Thymus (tissue), 14 donors: ENCODE measurements at places on chromosomes 5 and 9. TPM values are rescaled to one million over a fixed set of nuclear protein-coding genes. Genes with fewer than 3 reads are reported as not detected.

Gene SLC6A3
- 0.33 TPM for total RNA-seq

Gene GPSM1
- total RNA-seq = 6.1 TPM

Gene DCANP1
- 1.4 TPM for total RNA-seq

Gene HK3
- 3.2 TPM for total RNA-seq

Gene ARSI
- total RNA-seq = 0.76 TPM

Gene MYOT
- 0.33 TPM for total RNA-seq

- no peak overlapping the region for H3K4me3 ChIP-seq
- no peaks in the 10 kb centered on the region for H3K36me3 ChIP-seq
- H3K27ac ChIP-seq = no peak overlapping the region
- DNase-seq = no peak
Measured at GRCh38 chr9:26321935-26322334, 570.7 kb downstream of the CAAP1 start.

DNA sequence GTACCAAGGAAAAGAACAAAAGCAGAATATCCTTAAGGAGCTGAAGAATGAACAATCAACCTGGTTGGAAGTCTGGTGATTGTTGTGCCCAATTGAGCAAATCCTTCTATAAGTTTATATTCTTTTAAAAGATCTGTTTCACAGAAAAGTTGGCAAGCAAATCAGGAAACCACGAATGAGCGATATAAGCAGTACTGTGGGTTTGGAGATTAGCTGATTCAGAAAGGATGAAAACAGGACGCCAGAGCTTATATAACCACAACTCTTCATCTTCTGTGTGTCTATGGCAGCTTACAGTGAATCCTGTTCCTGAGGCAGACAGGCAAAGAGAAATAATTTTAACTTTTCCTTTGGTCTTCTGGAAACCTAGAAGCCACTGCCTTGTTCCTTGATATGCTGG is 61.7 kb downstream of the SLC38A9 start:
- H3K36me3 ChIP-seq = peaks cover 11% of the 10 kb centered on the region
- H3K4me1 ChIP-seq = no peaks in the 10 kb centered on the region
- H3K27ac ChIP-seq = no peak overlapping the region
- H3K27me3 ChIP-seq = no peaks in the 10 kb centered on the region
- DNase-seq = no peak

DNA sequence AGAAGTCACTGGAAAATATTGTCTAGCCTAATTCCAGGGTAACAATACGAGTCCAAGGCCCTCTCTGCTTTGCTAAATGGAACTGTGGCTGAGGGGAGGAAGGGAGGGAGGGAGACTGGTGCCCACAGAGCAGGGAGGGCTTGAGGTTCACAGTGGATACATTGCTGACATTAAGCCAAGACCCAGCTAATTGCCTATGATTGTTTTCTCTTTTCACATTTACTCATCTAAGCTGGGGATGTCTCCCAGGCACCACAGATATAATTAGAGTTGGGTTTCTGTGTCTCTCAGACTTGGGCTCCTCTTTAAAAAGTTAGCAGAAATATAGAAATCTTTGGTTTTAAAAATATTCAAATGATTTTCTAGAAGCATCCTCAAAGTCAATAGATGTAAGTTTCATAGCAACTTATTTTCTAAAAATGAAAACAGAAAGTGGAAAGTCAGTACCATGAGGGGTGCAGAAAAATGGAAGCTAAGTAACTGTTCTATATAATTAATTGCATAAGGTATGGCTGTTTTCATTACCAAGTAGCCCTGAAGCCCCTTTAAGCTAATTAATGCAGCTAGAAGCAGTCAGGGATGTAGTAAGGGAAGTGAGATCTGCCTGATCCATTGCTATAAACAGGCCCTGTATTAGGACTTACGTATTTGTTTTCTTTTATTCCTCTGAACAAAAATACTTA is 259.8 kb downstream of the NDUFS4 start:
- H3K4me1 ChIP-seq = no peaks in the 10 kb centered on the region
- no peak overlapping the region for H3K4me3 ChIP-seq
- H3K27ac ChIP-seq = no peak overlapping the region
- H3K27me3 ChIP-seq = no peaks in the 10 kb centered on the region
- no peaks in the 10 kb centered on the region for H3K36me3 ChIP-seq
- DNase-seq = no peak

DNA sequence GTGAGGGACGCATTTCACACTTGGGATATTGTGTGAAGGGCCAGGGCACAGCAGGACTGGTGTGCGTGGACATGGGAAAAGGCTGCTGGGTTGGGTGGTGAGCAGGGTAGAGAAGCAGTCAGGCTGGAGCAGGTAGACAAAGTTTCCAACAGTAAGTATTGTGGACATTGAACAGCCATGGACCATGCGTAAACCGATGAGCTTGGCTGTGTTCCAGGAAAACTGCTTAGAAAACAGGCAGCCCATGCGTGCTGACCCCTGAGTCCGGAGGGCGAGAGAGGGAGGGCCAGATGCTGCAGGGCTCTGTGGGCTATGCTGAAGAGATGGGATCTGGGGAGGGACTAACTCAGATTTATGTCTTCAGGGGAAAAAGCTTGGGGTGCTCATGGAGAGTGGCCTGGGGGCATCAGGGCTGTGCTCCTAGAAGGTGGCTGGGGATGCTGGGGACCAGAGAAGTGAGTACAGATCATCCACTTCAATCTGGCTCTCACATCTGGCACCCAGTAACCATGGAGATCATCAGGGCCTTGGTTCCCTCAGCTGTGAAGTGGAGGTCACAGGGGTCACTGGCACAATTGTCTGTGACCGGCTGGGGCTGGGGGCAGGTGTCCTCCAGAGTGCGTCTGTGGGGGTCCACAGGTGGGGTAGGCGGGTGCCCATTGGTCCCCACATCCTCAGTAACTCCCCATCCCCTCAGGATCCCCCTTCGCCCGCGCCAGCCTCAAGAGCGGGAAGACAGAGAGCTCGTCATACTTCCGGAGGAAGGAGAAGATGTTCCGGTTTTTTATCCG is 93.3 kb downstream of the CACNA1B start:
- no peak overlapping the region for H3K4me3 ChIP-seq
- H3K36me3 ChIP-seq = no peaks in the 10 kb centered on the region
- H3K27ac ChIP-seq = no peak overlapping the region
- no peaks in the 10 kb centered on the region for H3K27me3 ChIP-seq

DNA sequence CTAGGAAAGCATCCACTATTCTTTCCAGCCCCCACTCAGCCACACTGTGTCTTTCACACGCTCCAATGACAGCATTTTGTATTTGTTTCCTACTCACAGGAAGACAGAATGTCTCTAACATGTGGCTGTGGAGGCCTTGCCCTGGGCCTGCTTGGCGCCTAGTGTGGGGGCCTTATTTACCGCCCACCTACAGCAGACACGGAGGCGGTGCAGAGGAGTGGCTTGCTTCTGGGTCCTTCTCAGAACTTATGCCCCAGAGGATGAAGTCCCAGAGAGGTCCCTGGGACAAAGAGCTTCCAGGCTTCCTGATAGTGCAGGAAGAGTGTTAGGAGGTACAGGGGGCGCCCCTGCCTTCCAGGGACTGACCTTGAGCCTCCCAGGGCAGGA is 8.5 kb upstream of the MRNIP start:
- H3K27ac ChIP-seq = no peak overlapping the region
- no peak overlapping the region for H3K4me3 ChIP-seq
- H3K4me1 ChIP-seq = no peaks in the 10 kb centered on the region
- peaks cover 59% of the 10 kb centered on the region for H3K36me3 ChIP-seq
- H3K27me3 ChIP-seq = no peaks in the 10 kb centered on the region
- DNase-seq = no peak

DNA sequence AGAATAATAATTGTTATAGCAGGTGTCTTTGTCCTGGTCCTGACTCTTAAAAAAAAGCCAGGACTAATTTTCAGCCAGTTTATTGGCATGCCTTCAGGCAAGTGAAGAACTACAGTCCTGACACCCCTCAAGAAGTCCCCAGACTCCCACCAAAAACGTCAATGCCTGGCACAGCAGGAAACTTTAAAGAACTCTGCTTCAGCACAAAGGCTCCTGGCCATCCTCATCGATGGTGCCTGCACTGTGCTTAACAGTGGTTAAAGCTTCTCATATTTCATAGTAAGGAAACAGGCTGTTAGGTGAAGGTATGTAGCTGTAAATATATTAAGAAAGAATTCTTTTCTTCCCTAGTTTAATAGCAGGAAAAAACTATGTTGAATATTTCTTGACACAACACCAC is 280.1 kb upstream of the PUM3 start:
- DNase-seq = no peak
- no peaks in the 10 kb centered on the region for H3K27me3 ChIP-seq
- H3K4me3 ChIP-seq = no peak overlapping the region
- H3K4me1 ChIP-seq = no peaks in the 10 kb centered on the region
- H3K36me3 ChIP-seq = no peaks in the 10 kb centered on the region

DNA sequence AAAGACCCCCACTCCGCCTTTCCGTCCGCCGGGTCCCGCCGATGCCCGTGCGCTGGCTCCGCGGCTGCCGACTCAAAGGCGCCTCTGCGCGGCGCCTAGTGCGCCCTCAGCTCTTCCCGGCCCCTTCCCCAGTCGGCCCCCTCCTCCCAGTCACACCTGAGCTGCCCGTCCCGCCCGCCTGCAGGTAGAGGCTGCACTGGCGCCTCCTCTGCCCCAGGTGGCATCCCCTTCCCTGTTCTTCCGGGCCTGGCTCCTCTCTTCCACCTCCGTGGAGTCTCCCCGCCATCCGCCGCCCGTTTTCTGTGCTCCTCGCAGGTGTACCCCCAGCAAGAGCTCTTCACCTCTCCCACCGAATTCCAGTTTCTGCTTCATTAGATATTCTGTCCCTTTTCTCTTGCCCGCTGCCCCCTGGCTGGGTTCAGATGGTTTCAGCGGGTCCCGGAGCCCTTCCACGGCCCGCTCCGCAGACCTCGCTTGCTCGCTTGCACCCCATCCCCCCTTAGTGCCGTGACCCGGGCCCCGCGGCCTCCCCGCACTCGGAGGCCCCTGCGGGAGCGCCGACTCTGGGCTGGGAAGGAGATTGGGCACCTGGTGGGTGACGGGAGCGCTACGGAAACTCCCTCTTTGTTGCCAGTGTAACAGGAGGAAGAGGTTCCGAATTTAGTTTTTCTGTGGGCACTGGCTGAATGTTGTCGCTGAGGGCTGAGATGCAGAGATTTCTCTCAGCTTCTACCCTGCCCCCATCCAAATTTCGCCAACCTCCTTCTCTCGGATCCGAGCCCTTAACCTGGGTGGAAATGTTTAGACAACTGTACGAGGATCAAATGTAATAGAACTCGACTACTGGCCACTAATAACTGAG is 809 bp downstream of the SLC44A1 start:
- no peak for DNase-seq
- H3K27ac ChIP-seq = peak overlapping the region; percentile 23
- no peaks in the 10 kb centered on the region for H3K36me3 ChIP-seq
- H3K4me3 ChIP-seq = peak overlapping the region; percentile 65

DNA sequence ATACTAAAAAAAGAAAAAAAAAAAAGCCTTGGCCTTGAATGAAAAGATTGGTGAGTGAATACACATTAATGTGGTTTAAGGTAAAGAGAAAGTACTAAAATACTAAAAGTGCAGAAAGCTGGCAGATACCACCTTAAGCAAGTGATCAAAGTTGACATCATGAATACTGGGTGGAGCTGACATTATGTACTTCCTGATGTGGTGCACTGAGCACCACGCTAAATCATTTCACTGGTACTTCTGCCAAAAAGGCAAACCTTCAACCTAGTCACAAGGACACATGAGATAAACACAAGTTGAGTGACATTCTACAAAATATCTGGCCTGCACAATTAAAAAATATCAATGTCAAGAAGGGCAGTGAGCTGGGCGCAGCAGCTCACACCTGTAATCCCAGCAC is 33.8 kb upstream of the PANK3 start:
- no peak overlapping the region for H3K27ac ChIP-seq
- no peaks in the 10 kb centered on the region for H3K36me3 ChIP-seq
- H3K4me3 ChIP-seq = no peak overlapping the region
- H3K27me3 ChIP-seq = no peaks in the 10 kb centered on the region
- peak; percentile 5 for DNase-seq

GRCh38 chr9:110048976-110049698 is 158.8 kb downstream of the C9orf152 start:
- DNase-seq = no peak
- H3K27me3 ChIP-seq = peaks cover 10% of the 10 kb centered on the region
- peak overlapping the region; percentile 94 for H3K4me3 ChIP-seq
- peaks cover 14% of the 10 kb centered on the region for H3K4me1 ChIP-seq

- DNase-seq = peak; percentile 57
- peaks cover 11% of the 10 kb centered on the region for H3K4me1 ChIP-seq
- H3K36me3 ChIP-seq = no peaks in the 10 kb centered on the region
- no peak overlapping the region for H3K4me3 ChIP-seq
- H3K27me3 ChIP-seq = no peaks in the 10 kb centered on the region
- peak overlapping the region; percentile 69 for H3K27ac ChIP-seq
Measured at GRCh38 chr5:178330791-178331404, 98.3 kb upstream of the PHYKPL start.
